Tibial nerve (tissue), 4 donors: ENCODE measurements at places on chromosomes 6 and 20. TPM values are rescaled to one million over a fixed set of nuclear protein-coding genes. Genes with fewer than 3 reads are reported as not detected.

Gene RAET1G
- total RNA-seq: not detected

Gene DDX43
- 3.0 TPM for total RNA-seq

Gene LHFPL5
- not detected for total RNA-seq

Gene GSTA2
- not detected for total RNA-seq

Gene PRICKLE4
- total RNA-seq: 38.4 TPM

Gene RIPPLY2
- total RNA-seq: not detected

Gene BPIFB2
- not detected for total RNA-seq

Gene REPS1
- total RNA-seq: 66.0 TPM

Gene OR11A1
- total RNA-seq: not detected

Gene GPLD1
- total RNA-seq: 3.6 TPM

Gene DNAH8
- not detected for total RNA-seq

Gene RFX6
- not detected for total RNA-seq

DNA sequence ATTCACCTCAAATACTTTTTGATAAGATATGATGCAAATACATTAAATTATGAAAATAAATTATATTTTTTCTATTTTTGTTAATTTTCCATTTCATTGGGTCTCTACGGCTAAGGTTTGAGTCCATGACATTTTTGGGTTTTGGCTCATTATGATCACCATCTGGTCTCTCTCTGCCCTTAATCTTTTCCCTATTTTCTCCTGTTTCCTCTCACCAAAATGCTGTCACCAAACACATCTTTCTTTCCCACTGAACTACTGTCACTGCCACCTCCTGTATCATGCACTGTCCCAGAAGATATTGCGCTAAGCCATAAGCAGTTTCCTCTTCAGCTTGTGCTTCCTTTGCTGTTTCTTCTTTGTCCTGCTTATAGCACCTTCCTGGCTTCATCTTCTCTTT, 42.0 kb upstream of the OGFRL1 start:
- H3K4me3 ChIP-seq: no peak overlapping the region
- no peaks in the 10 kb centered on the region for H3K36me3 ChIP-seq
- no peaks in the 10 kb centered on the region for H3K27me3 ChIP-seq

GRCh38 chr6:136035378-136036070, 184.0 kb downstream of the PDE7B start:
- H3K27ac ChIP-seq: peak overlapping the region; percentile 78
- H3K4me3 ChIP-seq: no peak overlapping the region
- H3K36me3 ChIP-seq: no peaks in the 10 kb centered on the region
- H3K27me3 ChIP-seq: no peaks in the 10 kb centered on the region
- H3K4me1 ChIP-seq: peaks cover 9% of the 10 kb centered on the region
- DNase-seq: no peak

- no peaks in the 10 kb centered on the region for H3K36me3 ChIP-seq
- no peak for DNase-seq
- peaks cover 38% of the 10 kb centered on the region for H3K4me1 ChIP-seq
- peaks cover 2% of the 10 kb centered on the region for H3K27me3 ChIP-seq
- H3K4me3 ChIP-seq: peak overlapping the region; percentile 51
These were observed 1.9 kb upstream of the SLC35D3 start for GRCh38 chr6:136920216-136920615.

GRCh38 chr6:36929607-36930006, 24.9 kb upstream of the PI16 start:
- H3K27ac ChIP-seq: peak overlapping the region; percentile 27
- no peak overlapping the region for H3K4me3 ChIP-seq
- DNase-seq: no peak
- H3K4me1 ChIP-seq: peaks cover 27% of the 10 kb centered on the region
- no peaks in the 10 kb centered on the region for H3K36me3 ChIP-seq

GRCh38 chr6:120274547-120274946, 925.0 kb upstream of the MAN1A1 start:
- no peaks in the 10 kb centered on the region for H3K27me3 ChIP-seq
- no peak overlapping the region for H3K4me3 ChIP-seq
- H3K4me1 ChIP-seq: no peaks in the 10 kb centered on the region
- H3K36me3 ChIP-seq: no peaks in the 10 kb centered on the region
- DNase-seq: no peak

DNA sequence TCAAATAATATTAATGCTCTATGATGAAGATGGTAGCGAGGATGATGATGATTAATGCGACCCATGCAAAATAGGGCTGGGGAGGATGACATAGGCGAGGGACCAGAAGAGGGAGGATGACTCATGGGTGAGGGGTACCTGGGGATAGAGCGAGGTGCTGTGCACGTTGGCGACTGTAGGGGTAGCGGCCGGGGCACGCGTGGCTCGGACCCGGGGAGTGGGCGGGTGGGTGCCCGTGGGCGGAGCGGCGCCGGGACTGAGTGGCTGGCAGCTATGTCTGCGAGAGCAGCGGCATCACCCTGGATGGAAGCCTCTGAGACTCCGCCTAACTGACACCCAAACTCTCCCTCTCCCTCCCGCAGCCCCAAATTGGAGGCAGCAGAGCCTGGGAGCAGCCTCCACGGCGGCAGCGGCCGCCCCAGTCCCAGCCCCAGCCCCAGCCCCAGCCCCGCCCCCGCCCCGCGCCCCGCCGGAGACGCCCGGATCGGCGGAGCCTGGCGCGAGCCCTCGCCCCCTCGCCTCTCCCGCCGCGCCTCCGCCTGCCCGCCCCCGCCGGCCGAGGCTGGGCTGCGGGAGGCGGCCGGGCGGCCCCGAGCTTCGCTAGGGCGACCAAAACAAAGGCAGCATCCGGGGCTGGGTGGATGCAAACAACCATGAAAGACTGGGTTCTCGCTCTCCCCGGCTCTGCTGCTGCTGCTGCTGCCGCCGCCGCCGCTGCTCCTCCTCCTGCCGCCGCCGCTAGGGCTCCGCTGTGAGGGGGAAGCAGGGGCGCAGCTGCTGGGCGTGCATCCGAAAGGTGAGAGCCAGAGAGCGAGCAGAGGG, at the start of gene RIMS1:
TSS of gene RIMS1 (plus strand) at position 367 of the 822 bp plus-strand sequence. CDS start 474 bp downstream, outside the sequence.
- H3K36me3 ChIP-seq: no peaks in the 10 kb centered on the region
- no peak for DNase-seq
- H3K27ac ChIP-seq: no peak within 1 kb of the TSS
- peak within 1 kb of the TSS; percentile 31 for H3K4me3 ChIP-seq
- H3K4me1 ChIP-seq: peaks cover 10% of the 10 kb centered on the region

DNA sequence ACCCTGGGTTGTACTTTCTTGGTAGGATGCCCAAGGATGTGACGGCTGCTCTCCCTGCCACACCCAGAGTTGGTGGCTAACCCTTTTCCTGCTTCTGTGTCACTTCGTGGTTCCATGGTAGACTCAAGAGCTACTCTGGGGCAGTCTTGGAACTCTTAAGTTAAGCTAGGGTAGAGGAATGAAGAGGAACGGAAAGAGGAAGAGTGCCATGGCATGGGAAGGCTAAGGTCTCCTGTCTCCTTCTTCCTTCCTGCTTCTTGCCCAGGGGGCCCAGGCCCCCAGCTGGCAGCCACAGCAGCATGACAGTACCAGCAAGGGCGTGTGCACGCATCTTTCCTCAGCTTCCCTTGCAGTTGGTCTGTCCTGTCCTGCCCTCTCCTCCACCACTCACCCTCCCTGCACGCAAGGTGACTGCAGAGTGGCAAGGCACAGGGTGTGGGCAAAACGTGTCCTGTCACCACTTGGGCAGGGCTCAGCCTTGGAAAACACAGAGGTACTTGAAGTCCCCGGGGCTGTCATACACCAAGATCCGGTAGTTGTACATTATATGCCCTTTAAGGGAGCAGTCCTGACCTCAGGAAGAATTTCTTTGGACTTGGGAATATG, 39.8 kb upstream of the TGM3 start:
- H3K27ac ChIP-seq: no peak overlapping the region
- no peaks in the 10 kb centered on the region for H3K4me1 ChIP-seq
- no peak for DNase-seq
- no peak overlapping the region for H3K4me3 ChIP-seq
- no peaks in the 10 kb centered on the region for H3K36me3 ChIP-seq

GRCh38 chr6:40541556-40542174, 45.5 kb downstream of the LRFN2 start:
- H3K4me1 ChIP-seq: no peaks in the 10 kb centered on the region
- no peak overlapping the region for H3K4me3 ChIP-seq
- no peaks in the 10 kb centered on the region for H3K36me3 ChIP-seq
- H3K27me3 ChIP-seq: no peaks in the 10 kb centered on the region
- no peak for DNase-seq
- H3K27ac ChIP-seq: no peak overlapping the region

DNA sequence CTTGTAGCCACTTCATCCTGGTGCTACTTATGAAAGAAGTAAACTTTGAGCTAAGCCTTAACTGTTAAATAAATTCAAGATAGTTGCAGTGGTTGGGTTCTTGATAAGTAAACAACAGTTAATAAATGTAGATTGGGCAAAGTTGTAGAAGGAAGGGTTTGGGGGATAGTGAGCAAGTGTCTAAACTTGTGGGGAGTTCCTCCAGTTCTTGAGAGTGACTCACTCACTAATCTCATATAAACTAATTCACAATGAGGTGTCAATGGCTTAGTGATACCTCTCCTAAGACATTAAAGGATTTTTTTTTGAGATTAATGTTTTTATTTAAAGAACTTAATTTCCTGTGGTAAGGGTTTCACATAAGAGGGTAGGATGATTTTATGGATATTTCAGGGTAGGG, 507.4 kb downstream of the BMP2 start:
- no peak overlapping the region for H3K27ac ChIP-seq
- H3K4me3 ChIP-seq: no peak overlapping the region
- no peaks in the 10 kb centered on the region for H3K27me3 ChIP-seq
- no peak for DNase-seq

- H3K27me3 ChIP-seq: peaks cover 8% of the 10 kb centered on the region
- DNase-seq: no peak
These were observed 264.9 kb downstream of the HIVEP2 start for GRCh38 chr6:142679907-142680700.

DNA sequence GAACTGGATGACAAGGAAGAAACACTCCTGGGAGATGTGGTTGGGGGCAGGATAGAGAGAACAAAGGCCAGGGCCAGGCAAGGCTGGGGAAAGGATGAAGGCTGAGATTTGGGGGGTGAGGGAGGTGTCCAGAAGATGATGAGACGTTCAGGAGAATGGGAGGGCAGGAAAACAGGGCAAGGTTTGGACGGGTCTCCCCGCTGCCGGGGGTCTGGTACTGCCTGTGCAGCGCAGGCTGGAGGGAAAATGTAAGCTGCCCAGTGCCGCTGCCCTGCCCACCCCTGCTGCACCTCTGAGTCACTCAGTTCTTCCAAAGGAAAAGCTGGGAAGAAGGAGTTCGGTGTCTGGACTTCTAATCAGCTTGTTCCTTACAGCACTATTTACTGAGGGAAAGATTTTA, 130.9 kb downstream of the DTNBP1 start:
- H3K4me1 ChIP-seq: no peaks in the 10 kb centered on the region
- no peak for DNase-seq

DNA sequence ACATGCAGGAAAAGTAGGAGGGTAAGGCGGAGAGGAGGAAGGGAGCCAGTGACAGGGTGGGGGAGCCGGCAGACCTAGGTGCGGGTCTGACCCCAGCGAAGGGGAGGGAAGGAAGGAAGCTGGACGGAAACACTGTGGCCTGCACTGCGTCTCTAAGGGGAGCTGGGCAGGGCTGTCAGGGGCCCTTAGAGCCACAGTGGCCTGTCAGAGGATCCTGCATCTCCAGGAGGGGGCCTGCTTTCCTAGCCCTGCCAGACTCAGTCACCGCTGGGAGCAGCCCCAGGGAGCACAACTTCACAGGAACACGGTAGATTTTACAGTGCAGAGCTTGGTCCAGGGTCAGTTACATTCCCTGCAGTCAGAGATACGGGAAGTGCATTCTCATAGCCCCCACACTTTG, 118.2 kb downstream of the PACRG start:
- no peaks in the 10 kb centered on the region for H3K27me3 ChIP-seq
- DNase-seq: no peak
- H3K4me1 ChIP-seq: no peaks in the 10 kb centered on the region

GRCh38 chr6:140436023-140436811, 1061.8 kb upstream of the CITED2 start:
- peaks cover 11% of the 10 kb centered on the region for H3K4me1 ChIP-seq
- no peaks in the 10 kb centered on the region for H3K36me3 ChIP-seq
- H3K4me3 ChIP-seq: no peak overlapping the region
- H3K27me3 ChIP-seq: no peaks in the 10 kb centered on the region
- no peak overlapping the region for H3K27ac ChIP-seq

- no peak for DNase-seq
- no peaks in the 10 kb centered on the region for H3K36me3 ChIP-seq
- no peak overlapping the region for H3K4me3 ChIP-seq
- no peaks in the 10 kb centered on the region for H3K27me3 ChIP-seq
These were observed 356.8 kb downstream of the TAF4 start for GRCh38 chr20:61708891-61709290.

GRCh38 chr20:31707994-31708735, 14.5 kb downstream of the BCL2L1 start:
- H3K27ac ChIP-seq: peak overlapping the region; percentile 34
- H3K36me3 ChIP-seq: no peaks in the 10 kb centered on the region
- DNase-seq: peak; percentile 33
- H3K4me1 ChIP-seq: peaks cover 87% of the 10 kb centered on the region
- no peaks in the 10 kb centered on the region for H3K27me3 ChIP-seq
- no peak overlapping the region for H3K4me3 ChIP-seq

- no peak overlapping the region for H3K4me3 ChIP-seq
- H3K27me3 ChIP-seq: no peaks in the 10 kb centered on the region
- no peaks in the 10 kb centered on the region for H3K36me3 ChIP-seq
- no peak overlapping the region for H3K27ac ChIP-seq
- peak; percentile 51 for DNase-seq
These were observed 156.9 kb downstream of the FOXC1 start for GRCh38 chr6:1766654-1767053.

GRCh38 chr20:45206725-45207124, at the start of gene SEMG1:
TSS of gene SEMG1 (plus strand) at chr20:45207033. CDS start at chr20:45207054, 21 bp downstream.
- H3K36me3 ChIP-seq: no peaks in the 10 kb centered on the region
- no peak for DNase-seq
- H3K4me1 ChIP-seq: no peaks in the 10 kb centered on the region
- no peak within 1 kb of the TSS for H3K27ac ChIP-seq
- H3K27me3 ChIP-seq: no peaks in the 10 kb centered on the region

DNA sequence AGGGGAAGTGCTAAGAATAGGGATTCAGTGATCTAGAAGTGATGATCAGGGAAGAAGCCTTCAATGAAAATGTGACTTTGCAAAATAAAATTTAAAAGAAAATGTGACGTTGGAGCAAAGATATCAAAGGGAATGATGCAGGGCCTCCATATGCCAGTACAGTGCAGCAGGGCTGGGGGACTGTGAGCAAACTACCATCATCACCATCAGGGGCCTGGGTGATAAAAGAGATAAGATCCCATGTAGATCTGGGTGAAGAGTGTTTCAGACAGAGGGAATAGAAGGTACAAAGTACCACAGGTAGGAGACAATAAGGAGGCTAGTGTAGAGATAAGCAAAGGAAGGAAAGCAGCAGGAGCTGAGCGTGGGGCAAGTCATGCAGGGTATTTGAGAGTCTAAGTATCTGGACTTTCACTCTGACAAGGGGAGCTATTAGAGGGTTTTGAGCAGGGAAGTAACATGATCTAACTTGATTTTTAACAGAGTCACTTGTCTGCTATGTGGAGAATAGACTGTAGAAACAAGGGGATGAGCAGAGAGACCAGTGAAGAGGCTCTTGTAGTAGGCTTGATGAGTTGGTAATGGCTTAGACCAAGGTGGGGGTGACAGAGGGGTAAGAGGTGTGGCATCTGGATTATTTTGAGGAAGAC, 295.6 kb downstream of the ZFAND3 start:
- H3K36me3 ChIP-seq: peaks cover 6% of the 10 kb centered on the region
- no peak for DNase-seq
- no peak overlapping the region for H3K27ac ChIP-seq

- H3K4me1 ChIP-seq: no peaks in the 10 kb centered on the region
- no peak for DNase-seq
- no peaks in the 10 kb centered on the region for H3K36me3 ChIP-seq
- H3K27me3 ChIP-seq: no peaks in the 10 kb centered on the region
- no peak overlapping the region for H3K4me3 ChIP-seq
- H3K27ac ChIP-seq: no peak overlapping the region
These were observed 13.4 kb downstream of the PRKN start for GRCh38 chr6:162713974-162714780.

- H3K4me1 ChIP-seq: peaks cover 27% of the 10 kb centered on the region
- DNase-seq: no peak
- no peaks in the 10 kb centered on the region for H3K36me3 ChIP-seq
- H3K4me3 ChIP-seq: no peak overlapping the region
These were observed 34.3 kb downstream of the FYN start for GRCh38 chr6:111838749-111839484.
